ENCODE measurements at places on chromosomes 3 and 15. TPM values are rescaled to one million over a fixed set of nuclear protein-coding genes. Genes with fewer than 3 reads are reported as not detected.

ADGRG7 gene
- not detected for total RNA-seq

LRRN1 gene
- 22.6 TPM for total RNA-seq

ACSBG1 gene
- total RNA-seq = 3.9 TPM

MYZAP gene
- total RNA-seq = 0.81 TPM

OR5H6 gene
- total RNA-seq = not detected

DNA sequence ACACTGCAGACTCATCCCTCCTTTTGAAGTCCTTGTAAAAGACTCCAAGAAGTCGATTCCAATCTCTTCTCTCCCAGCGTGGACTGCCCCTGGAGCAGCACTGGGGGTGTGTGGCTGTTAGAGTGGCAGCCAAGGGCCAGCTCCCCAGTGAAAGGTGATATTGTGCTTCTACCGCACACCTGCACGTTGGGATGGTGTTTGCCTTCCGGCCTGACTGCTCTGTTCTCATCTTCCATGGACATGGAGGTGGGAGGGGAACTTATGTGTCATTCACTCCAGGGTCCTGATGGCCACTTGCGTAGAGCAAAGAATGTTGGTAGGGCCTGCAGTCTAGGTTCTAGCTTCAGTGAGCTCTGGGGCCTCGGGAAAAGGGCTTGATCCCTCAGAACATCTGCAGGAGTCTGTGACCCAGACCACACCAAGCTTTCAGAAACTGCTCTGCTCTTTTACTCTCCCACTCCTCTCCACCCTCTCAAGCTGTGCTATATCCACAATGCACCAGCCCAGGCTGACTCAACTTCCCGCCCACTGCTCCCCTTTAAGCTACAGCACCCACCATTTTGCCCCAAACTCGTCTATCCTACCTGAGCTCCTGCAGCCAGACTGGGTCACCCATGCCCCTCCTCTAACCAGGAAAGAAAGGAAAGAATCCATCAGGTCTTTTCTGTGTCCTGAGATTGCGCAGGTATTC is 31.3 kb downstream of the LIPC start:
- DNase-seq = no peak

DNA sequence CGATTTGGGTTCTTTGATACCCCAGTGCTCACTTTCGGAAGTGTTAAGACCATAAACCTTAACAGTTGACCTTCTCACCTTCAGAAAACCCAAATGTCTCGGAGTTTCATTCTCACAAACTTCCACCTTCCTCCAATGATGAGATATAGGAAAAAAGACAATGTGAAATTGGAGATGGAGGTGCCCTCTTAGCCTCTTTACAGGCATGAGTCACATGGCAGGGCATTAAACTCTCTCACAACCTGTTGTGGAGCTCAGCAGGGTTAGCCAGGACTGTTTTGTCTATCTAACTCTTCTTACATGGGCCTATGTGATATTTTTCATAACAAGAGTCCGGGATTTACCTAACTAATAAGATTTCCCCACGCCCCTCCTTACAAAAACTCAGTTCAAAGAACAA is 10.7 kb downstream of the AGTR1 start:
- no peak for DNase-seq

DNA sequence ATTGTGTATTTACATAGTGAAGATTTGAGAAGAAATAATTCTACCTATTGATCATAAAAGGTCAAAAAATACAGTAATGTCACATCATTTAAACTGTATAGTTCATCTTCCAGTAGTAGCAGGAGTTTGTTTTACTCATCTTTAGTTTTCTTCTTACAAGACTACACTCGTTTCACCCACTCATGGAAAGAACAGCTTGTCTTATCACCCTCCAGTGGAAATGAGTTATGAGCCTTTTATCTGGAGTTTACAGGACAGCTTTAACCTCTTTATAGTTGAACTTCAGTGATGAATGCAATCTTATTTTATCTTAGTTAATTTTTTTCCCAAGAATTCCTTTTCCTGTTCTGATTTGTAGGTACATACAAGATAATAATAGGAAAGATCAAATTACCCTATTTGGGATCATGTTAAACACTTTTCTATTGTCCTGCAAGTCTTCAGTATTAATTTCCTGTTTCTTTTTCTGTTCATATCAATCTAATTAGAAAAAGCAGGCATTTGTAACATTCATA is 36.8 kb downstream of the RBMS3 start:
- no peak for DNase-seq

DNA sequence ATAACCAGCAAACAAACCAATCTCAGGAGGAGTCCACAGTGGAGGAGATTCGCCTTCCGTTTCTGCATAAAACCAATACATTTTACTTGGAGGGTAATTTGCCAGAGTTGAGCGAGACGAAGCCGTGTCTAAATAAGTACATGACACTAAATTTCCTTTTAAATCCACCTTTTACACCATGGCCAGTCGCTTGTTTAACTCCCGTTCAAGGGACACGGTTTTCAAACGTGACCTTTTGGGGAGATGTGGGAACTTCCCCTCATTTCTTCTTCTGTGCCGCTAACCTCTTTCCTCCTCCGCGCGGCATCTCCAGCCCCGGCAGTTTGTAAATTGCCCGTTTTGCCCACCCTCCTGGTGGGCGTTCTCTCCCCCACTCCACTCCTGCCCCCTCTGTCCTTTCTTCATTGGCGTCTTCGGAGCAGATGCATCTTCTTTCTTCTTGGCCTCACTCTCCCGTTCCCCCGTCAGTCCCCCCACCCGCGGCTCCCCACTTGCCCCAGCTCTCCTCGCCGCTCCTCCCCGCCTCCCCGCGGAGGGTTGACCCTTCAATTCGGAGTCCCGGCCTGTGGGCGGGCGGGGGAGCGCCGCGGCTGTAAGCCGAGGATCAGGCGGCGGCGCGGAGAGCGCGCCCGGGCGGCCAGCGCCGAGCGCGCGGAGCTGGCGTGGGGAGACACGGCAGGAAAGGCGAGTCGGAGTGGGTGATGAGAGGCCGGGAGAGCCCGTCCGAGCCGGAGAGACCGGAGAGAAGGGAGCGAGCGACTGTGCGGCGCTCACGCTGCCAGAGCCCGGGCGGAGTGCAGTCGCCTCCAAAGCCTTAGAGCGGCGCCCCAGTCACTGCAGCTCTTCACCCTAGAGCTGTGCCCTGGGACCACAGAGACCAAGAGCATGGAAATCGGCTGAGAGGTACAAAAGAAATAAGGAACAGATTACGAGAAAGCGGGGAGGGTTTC is at the start of gene NLGN1:
Gene NLGN1, plus strand, starts transcription at position 584 of the 950 bp plus-strand sequence.
- peak; percentile 79 for DNase-seq

DNA sequence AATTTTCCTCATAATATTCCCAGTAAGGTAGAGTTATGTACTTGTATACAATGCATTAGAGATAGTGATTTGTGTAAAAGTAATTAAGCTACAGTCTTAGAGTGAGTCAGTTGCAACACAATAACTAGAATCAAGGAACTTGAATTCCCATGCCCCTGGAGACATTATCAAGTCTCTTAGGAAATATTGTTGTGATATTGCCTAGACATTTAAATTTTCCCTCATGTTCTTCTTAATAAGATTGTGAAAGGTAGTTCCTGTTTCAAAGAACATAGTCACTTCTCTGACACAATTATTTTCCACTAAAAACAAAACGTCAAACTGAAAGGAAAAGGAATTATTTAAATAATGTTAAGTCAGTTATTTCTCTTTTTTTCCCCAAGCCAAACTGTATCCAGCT is 13.0 kb upstream of the ATP1B3 start:
- no peak for DNase-seq

DNA sequence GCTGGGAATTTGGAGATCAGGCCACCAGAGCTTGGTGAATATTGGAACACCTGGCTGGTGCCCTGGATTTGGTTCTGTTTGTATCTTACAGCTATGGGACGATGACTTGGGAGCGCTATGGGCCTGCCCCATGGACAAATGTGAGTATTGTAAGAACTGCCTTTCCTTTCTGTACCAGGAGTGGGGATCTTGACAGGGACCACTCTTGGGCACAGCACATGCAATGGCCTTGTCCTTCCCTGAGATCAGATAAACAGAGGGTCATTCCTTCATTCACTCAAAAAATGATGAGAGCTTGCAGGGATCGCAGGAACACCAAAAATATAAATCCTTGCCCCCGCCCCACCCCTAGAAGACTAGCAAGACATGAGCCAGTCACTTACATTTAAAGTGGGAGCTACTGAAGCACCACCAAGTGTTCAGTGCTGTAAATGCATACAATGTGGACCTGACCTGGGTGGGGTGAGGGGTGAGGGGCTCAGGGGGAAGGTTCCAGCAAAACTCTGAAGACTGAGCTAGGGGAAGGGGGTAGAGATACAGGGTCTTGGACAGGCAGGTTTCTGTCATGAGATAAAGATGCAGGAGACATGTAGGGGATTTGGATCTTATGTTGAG is 2.7 kb upstream of the CRELD1 start:
- DNase-seq = no peak

GRCh38 chr3:33211444-33211843 is 7.2 kb downstream of the SUSD5 start:
- no peak for DNase-seq

GRCh38 chr15:100400996-100401395 is 59.2 kb upstream of the ADAMTS17 start:
- no peak for DNase-seq

GRCh38 chr3:113844622-113845222 is 6.1 kb downstream of the GRAMD1C start:
- peak; percentile 33 for DNase-seq

GRCh38 chr3:113560271-113560670 is 27.9 kb downstream of the SIDT1 start:
- no peak for DNase-seq

GRCh38 chr3:115251509-115251908 is 104.4 kb upstream of the ZBTB20 start:
- DNase-seq = no peak

DNA sequence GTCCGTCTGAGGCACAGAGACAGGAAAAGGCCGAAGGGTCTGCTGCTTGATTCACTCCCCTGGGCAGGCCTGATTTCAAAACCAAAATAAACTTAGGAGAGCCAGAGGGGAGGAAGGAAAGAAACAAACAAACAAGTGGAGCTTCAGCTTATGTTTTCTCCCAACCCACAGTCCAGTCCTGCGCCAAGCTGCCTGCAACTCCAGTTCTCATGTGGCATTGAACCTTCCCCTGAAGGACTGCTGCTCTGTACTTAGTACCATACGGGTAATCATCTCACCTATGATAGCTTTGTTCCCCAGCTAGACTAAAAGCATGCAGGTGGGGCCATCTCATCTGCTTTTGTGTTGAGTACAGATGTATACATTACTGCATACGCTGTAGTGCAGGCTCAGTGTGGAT is 236.4 kb downstream of the THRB start:
- DNase-seq = no peak

DNA sequence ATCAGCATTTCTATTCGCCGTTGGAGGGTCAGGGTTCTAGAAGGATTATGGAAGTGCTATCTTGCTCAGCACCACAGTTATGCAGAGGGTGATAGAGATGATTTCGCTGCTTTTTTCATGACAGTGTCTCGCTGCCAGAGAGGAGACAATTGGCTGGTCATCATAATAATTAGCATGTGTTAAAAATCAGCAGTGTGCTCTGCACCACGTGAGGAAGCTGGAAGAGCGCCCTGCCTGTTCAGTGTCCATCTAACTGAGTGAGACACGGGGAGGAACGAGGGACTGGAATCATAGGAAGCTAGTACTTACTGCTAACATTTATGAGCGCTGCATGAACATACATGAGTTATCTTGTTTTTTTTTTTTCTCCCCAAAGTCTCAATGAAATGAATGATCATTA is 116.2 kb upstream of the PLAAT1 start:
- no peak for DNase-seq

GRCh38 chr3:140509534-140509933 is 168.3 kb upstream of the TRIM42 start:
- DNase-seq = no peak

- no peak for DNase-seq
Measured at GRCh38 chr3:127525373-127525772, 65.2 kb downstream of the TPRA1 start.

GRCh38 chr3:41569632-41570305 is 370.5 kb downstream of the CTNNB1 start:
- no peak for DNase-seq

DNA sequence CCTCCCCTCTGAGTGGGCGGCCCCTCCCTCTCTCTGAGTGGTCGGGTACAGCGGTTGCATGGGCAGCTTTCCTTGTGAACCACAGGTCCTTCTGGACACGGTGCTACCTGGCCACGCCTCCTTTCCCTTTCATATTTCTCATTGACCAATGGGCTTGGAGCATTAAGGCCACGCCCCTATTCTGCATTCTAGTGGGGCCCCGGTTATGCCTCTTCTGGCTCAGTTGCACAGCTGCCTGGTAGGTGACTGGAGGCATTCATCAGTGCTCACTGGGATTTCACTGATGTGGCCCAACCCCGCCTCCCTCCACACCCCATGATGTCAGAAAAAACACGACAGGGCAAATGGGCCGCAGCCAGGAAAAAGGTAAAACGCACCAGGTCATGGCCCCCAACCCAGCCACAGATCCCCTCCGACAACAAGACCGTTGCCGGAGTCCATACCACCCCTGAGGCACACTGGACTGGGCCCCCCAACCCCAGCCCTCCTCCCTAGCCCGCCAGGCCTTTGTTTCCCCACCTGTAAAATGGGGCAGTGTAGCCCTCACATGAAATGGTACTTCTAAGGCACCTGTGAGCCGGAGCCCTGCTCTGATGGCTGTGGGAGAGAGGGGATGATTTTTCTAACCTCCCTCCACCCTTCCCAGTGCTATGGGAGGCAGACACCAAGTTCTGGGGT is 26.3 kb downstream of the NGRN start:
- DNase-seq = peak; percentile 67

DNA sequence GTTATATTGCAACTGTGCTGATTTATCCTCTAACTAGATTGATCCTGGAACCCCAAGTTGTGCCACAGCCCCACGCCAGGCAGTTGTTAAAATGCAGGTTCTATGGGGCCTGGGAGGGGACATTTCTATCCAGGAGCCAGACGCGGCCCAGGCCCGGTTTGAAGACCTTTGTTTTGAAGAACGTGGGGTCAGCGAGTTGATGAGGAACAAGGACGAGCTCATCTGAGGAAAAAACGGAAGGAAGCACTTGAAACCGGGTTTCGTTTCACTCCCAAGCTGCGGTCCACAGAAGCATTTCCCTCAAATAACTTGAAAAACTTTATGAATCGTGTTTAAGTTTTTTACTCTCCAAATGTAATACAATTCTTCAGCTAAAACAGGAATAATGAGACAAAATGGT is 76.4 kb downstream of the CHSY1 start:
- DNase-seq = no peak

DNA sequence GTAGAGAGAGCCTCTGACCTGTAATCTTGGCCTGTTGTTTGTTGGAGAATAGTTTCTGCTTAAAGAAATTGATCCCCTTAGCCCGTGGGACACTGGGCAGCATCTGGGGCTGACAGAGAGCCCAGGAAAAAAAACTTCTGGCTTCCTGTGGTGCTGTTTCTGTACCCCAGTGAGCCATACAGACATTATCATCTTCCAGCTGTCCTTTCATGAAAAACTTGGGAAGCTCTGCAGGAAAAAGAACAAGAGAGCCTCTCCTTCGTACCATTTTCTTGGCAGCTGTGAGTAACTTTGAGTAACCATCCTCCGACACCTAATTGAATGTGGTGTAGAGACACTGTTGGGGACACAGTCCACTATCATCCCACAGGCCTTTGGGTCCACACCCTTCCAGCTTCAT is 333.0 kb downstream of the SHQ1 start:
- DNase-seq = no peak

GRCh38 chr3:167840247-167840646 is 104.7 kb downstream of the SERPINI1 start:
- DNase-seq = no peak

- no peak for DNase-seq
Measured at GRCh38 chr3:153350420-153350819, 188.4 kb downstream of the RAP2B start.
